Stimulated activated CD8-positive, alpha-beta memory T cell treated with anti-CD3 and anti-CD28 coated beads, Interleukin-4, amount 100 ng/mL, for 1 hour (primary cell): ENCODE measurements at places on chromosomes 1 and 21.

DNA sequence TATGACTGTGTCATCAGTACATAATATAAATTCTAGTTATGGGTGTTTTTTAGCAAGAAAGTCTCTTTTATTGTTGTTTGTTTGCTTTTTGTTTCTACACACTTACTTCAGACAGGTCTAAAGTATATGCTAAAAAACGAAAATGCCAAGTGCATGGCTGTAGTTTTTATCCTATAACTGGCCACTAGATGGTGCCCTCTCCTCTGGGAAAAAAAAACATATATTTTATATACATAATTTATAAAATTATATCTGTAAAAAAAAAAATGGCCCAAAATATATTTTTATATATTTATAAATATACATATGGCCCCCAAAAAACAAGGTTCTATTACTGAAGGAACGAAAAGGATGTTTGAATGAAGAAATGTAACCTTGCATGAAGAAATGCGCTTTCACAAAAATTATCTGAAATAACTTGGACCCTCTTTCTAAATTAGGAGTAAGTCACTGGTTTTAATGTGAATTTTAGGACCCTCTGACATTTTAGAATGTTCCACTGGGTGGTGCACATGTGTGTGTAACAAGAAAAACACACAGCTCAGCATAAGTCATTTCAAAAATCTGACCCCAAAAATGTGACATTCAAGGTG lies 93.5 kb downstream of the TTLL7 start:
- no peak for DNase-seq

- no peak for DNase-seq
Measured at GRCh38 chr1:60672449-60672848, 409.9 kb upstream of the NFIA start.

GRCh38 chr21:39809936-39810335 lies 57.3 kb upstream of the PCP4 start:
- DNase-seq = no peak

GRCh38 chr1:84206375-84206774 lies 62.3 kb downstream of the PRKACB start:
- no peak for DNase-seq
